H4 (cell line): ENCODE measurements at places on chromosomes 4 and X. TPM values are rescaled to one million over a fixed set of nuclear protein-coding genes. Genes with fewer than 3 reads are reported as not detected.

DNA sequence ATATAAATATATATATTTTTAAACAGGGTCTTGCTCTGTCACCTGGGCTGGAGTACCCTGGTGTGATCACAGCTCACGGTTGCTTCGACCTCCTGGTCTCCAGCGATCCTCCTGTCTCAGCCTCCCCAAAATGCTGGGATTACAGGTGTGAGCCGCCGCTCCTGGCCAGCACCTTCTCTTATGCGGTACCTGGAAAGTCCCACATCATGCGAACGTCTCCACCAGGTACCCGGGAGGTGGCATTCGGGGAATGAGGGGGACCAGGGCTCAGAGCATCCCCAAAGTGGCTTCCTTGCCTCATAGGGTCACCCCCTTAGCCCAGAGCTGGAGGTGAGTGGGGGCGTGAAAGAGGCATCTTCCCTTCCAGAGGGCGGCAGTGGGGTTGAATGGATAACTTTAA is 84.0 kb upstream of the PPP2R3B start:
- no peak for DNase-seq

DNA sequence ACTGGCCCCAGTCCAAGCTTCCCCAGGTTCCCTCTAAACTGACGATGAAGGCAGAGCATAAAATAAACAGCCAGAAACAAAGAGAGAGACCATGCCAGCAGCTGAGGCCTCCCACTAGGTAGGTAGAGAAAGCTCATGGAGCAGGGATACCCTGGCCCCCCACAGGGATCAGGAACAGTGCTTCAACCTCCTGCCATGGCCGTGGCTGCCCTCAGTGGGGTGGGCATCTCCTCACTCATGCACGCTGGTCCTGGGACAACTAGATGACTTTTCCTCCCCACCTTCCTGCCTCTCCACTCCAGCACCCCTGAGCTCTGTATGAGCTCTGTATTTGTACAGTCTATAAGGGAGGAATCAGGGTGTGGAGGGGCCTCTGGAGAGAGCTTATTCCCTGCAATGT is 117.7 kb upstream of the PSAPL1 start:
- DNase-seq: no peak

- DNase-seq: no peak
Measured at GRCh38 chr4:6191448-6192130, 8.8 kb downstream of the JAKMIP1 start.

GRCh38 chr4:1907848-1908525 is 36.8 kb downstream of the NSD2 start:
- no peak for DNase-seq

GRCh38 chr4:26144526-26145155 is 176.2 kb upstream of the RBPJ start:
- DNase-seq: no peak

- DNase-seq: no peak
Measured at GRCh38 chrX:10098270-10098713, 58.5 kb upstream of the CLCN4 start.

DNA sequence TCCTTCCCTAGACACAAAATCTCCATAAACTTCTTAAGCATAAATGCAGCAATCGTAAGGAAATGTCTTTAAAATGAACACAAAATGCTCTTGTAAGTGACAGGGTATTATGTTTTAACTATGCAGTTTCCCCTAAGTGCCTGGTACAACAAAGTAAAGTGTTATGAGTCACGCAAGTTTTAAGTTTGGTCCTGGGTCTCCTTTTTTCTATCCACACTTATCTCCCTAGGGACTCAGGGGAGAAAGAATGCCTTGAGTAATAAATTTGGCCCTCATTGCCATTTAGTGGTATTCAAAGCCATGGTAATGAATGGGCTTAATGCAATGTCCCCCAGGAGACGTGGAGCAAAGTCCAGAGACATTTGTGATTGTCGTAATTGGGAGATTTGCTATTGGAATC is 149.1 kb downstream of the MAGEB17 start:
- DNase-seq: no peak

Gene CCSER1
- total RNA-seq: 1.5 and 2.8 TPM in 2 replicates
